Stimulated activated CD4-positive, alpha-beta T cell treated with anti-CD3 and anti-CD28 coated beads, Interleukin-1b, Interleukin-23, amount 100 ng/mL, for 1 hour (primary cell): ENCODE measurements at places on chromosomes 4 and X.

DNA sequence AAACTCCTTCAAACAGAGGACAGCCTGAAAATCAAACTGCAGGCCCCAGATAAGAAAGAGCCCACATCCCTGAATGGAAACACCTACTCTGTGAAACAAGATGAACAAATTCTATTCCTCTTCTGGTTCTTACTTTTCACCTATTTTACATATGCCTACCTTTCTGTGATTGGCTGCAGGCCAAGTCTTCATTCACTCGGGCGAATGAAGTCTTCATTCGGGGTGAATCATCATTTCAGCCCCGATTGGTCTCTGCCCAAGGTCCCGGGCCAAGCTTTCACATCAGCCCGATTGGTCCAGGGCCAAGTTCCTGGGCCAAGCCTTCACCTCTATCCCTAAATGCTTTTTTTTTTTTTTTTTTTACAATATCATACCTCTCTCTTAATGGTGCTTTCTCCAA is 529.8 kb upstream of the ACTRT1 start:
- no peak for DNase-seq

GRCh38 chr4:173433447-173433846 is 34.5 kb upstream of the SCRG1 start:
- no peak for DNase-seq

GRCh38 chrX:15474028-15474427 is 19.1 kb downstream of the PIR start:
- DNase-seq, result no peak

GRCh38 chr4:165512424-165512823 is 133.6 kb downstream of the CPE start:
- no peak for DNase-seq

- no peak for DNase-seq
These were observed 681.4 kb downstream of the GABRG1 start for GRCh38 chr4:45442466-45442865.
